ENCODE measurements at places on chromosomes 16 and 17.

DNA sequence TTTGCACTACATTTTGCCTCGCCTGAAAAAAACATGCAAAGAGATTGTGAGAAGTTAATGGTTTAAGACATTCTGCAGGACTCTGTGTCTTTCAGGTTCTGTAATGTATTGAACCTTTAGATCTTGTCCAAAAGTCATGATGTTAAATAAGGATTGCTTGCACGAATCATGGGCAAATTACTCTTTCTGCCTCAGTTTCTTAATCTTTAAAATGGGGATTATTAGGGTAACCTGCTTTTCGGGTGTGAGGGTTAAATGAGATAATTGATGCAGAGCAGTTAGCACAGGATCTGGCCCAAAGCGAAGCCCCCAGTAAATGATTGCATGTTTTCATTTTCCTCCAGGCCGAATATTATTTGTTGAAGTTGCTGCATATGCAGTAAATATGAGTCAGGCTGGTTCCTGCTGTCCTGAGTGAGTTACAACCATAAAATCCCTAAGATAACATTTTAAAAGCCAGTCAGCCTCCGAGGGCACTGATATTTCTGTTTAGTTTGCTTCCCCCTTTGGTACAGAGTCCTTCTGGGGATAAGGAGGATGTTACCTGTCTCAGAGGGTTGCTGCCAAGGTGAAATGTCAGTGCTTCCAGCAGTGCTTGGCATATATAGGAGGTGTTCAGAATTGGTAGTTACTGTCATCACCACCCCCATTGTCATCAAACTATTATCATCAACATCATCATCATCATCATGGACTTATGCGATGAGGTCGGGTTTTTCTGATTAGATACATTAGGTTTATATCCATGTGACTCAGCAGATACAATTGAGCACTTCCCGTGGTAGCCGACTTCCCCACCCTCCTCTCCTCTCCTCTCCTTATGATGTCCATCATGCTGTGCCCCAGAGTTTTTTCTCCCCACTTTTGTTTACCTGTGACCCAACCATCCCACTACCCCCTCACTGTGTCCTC lies 20.6 kb upstream of the ARHGAP17 start:
- DNase-seq, result no peak

- DNase-seq, result no peak
Measured at GRCh38 chr17:49353607-49354006, 8.4 kb downstream of the ZNF652 start.

GRCh38 chr16:66830422-66831404 lies at the start of gene NAE1:
Gene NAE1, minus strand, starts transcription at chr16:66830976. Its CDS starts 77 bp downstream, at chr16:66830899.
- DNase-seq, result peak; percentile 88

DNA sequence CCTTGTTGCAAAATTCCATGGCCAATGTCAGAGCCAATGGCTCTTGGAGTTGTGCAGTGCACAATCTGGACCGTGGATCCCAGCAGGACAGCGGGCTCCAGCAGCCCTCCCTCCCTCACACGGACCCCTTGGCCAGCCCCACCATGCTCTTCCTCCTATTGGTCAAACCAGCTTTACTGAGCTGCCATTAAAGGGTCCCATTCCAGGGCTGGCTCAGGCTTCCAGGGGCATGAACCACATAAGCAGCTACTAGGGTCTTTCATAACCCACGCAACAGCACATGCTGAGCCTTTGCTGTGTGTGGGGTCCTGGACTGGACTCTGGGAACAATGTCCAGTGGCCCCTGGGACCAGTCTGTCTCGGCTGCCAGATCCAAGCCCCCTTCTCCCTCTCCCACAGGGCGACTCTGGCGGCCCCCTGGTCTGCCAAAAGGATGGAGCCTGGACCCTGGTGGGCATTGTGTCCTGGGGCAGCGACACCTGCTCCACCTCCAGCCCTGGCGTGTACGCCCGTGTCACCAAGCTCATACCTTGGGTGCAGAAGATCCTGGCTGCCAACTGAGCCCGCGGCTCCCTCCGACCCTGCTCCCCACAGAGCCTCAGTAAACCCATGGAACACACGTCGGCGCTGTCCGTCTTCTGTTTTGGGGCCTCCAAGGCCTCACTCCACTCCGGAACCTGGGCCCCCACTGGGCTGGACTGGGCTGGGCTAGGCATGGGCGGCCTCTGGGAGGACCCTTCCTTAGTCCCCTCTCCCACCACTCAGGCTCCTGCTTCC lies 5.7 kb downstream of the CTRB1 start:
- no peak for DNase-seq

GRCh38 chr17:82592767-82593589 lies 55.3 kb downstream of the WDR45B start:
- peak; percentile 39 for DNase-seq

- no peak for DNase-seq
Measured at GRCh38 chr17:45675892-45676291, 108.2 kb upstream of the CRHR1 start.

GRCh38 chr17:14461227-14461548 lies 160.3 kb downstream of the HS3ST3B1 start:
- DNase-seq, result no peak

GRCh38 chr17:75691801-75692626 lies 24.9 kb downstream of the SAP30BP start:
- no peak for DNase-seq

- DNase-seq, result no peak
Measured at GRCh38 chr16:8832717-8833105, 35.1 kb downstream of the PMM2 start.

GRCh38 chr16:12092544-12092921 lies 116.0 kb downstream of the SNX29 start:
- no peak for DNase-seq

DNA sequence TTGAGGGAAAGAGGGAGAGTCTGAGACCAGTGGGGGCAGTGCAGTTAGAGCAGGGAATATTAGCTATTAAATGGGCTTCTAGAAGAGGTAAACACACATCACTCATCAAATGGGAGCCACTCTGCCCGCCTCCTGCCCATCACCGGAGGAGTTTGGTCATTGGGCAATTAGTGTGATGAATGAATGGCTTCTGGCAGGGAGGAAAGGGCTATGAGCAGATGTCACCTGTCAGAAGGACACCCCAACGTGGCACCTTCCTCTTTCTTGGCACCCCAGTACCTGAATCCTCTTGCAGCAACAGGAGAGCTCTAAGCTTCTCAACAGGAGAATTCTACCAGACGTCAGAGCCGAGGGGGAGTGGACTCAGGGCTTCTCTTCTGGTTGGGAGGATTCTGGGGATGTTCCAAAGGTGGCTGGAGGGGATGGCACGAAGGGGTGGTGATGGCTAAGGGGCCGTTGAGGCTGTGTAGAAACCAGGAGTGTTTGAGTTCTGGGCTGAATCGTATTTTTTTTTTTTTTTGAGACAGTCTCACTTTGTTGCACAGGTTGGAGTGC lies 11.0 kb downstream of the C1QTNF1 start:
- DNase-seq, result no peak

- no peak for DNase-seq
Measured at GRCh38 chr16:19933740-19934139, 49.1 kb upstream of the GPRC5B start.

DNA sequence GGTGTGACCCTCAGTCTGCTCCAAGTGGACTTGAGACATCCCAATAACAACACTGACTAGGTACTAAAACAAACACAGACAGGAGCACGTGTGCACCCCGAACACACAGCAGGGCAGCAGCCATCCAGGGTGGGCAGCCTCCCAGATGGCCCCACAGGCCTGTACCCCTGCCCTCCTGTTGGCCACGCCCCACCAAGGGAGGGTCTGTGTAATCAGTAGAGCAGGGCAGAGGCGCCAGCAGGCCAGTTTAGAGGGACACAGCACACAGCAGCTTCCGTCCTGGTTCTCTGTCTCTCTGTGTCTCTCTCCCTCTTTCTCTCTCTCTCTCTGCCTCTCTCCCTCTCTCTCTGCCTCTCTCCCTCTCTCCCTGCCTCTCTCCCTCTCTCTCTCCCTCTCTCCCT lies 21.4 kb downstream of the ACTG1 start:
- peak; percentile 17 for DNase-seq

DNA sequence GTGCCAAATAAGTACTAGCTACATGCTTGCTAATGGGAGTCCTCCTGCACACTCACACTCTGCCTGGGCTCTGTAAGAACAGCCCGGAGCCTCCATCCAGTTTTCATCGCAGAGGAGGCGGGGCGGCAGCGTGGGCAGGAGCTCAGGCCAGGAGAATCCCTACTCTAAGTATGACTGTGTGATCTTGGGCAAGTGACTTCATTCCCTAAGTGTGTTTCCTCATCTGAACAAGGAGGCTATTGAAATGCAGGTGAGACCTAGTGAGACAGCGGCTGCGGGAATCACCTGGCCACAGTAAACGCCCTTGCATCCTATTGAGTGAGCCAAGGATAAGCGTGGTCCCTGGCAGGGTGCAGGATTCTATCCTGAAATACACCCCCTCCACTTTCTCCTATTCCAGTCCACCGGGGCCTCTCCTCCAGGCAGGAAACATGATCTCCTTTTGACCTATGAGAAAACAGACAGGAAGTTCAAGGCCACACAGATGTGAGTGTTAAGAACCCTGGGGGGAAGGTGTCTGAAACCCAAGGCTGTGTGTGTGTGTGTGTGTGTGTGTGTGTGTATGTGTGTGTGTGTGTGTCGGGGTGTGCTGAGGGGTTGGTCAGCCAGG lies 5.2 kb upstream of the RAI1 start:
- no peak for DNase-seq

DNA sequence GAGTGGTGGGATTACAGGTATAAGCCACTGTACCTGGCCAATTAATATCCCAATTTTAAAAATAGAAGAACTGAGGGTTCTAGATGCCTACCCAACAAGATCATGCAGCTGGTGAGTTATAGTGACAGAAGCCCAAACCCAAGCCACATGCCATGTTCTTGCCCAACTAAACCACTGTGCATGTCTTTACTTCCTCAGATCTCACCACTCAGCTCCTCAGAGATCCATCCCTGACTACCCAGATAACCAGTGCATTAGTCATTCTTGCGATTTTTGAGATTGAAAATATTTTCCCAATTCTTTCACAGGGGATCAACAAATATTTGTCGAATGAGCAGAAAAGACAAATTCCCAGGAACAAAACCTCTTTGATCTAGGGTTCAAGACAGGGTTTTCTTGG lies 303.1 kb downstream of the CBLN1 start:
- DNase-seq, result no peak

DNA sequence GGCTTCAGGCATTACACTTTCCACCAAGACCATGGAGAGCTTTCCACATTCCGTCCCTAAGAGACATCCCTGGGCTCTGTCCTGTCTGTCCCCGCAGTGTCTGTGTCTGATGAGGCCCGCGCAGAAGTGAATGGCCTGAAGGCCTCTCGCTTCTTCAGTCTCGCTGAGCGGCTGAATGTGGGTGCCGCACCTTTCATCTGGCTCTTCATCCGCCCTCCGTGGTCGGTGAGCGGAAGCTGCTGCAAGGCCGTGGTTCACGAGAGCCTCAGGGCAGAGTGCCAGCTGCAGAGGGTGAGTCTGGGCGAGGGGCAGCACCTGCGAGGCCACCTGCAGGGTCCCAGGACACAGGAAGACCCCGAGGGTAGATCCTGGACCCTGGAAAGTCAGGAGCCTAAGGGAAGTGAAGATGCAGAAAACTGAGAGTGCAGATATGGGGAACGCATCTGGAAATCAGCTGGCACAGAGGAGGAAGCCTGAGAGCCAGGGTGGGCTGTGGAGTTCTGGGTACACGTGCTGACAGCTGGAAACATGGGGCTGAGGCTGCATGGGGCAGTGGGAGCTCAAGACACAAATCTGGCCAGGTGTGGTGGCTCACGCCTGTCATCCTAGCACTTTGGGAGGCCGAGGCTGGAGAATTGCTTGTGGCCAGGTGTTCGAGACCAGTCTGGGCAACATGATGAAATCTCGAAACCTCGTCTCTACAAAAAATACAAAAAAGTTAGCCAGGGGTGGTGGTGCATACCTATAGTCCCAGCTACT lies 8.0 kb downstream of the CCNF start:
- DNase-seq, result no peak

DNA sequence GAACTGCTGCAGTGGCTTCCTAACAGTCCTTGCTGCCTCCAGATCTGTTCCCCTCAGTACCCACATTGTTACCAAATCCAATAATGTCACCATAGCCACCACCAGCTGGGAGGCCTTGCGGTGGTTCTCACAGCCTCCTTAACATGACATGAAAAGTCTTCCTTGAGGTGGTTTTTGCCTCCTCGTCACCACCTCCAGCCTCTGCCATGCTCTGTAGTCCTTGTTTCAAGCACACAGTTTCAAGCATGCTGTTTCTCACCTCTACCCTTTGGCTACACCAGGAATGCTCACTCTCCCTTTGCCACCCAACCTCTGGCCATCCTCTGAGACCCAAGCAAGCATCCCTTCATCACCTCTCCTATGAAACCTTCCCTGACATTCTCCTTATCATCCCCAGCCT lies 47.2 kb downstream of the DNAH9 start:
- DNase-seq, result no peak

GRCh38 chr17:66262767-66263166 lies 33.6 kb upstream of the APOH start:
- no peak for DNase-seq

- peak; percentile 96 for DNase-seq
Measured at GRCh38 chr16:84504420-84505248, at the start of gene MEAK7. Gene MEAK7, minus strand, starts transcription at chr16:84504659. Its CDS starts 6,573 bp downstream, at chr16:84498086.

- DNase-seq, result peak; percentile 66
Measured at GRCh38 chr17:39667945-39668924, at the start of gene PNMT. Gene PNMT, plus strand, starts transcription at chr17:39668453. Its CDS starts 23 bp downstream, at chr17:39668476.

DNA sequence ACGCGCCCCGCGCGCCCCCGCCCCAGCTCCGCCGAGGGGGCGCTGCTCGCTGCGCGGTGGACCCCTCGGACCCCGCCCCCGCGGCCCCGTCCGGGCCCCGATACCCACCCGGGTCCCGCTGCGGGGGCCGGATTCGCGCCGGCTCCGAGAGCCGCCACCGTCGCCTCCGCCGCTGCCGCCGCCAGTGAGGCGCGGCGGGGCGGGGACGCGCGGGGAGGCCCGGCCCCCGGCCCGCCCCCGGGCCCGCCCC lies at the start of gene TBC1D16:
TBC1D16 (minus strand) TSS at position 186 of the 250 bp plus-strand sequence. CDS start 22,325 bp downstream, outside the sequence.
- DNase-seq, result no peak

DNA sequence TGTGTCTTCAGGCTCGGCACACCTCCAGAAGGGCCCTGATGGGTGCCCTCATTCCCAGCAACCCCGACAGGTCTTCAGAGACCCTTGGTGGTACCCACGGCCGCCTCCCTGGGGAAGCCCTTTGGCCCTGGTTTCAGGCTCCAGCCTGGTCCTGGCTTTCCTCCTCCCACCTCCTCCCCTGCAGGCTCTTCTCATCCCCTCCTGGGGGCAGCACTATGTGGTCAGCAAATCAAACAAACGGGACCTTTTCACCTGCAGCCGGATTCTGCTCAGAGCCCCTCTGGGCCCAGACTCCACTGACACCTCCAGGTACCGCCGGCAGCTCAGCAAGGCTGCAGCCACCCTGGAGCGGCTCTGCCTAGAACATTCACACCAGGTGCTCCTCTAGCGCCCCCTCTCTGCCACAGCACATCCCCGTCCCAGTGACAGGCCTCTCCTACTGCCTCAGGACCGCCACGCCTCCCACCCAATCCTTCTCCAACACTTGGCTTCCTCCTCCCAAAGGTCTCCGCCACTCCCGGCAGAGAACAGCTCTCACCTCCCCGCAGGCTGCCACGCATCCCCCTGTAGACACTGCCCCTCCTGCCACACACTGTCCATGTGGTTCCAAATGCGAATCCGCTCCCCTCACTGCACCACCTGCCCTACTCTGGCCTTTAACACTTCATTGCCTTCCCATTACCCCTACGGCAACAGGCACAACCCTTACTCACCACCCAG lies 12.0 kb downstream of the CORO7 start:
- no peak for DNase-seq

GRCh38 chr16:85126705-85127378 lies 14.6 kb upstream of the CIBAR2 start:
- peak; percentile 46 for DNase-seq

- DNase-seq, result no peak
Measured at GRCh38 chr17:40433551-40434415, 9.5 kb upstream of the IGFBP4 start.
